Activated naive CD8-positive, alpha-beta T cell treated with anti-CD3 and anti-CD28 coated beads, Interleukin-2, amount 10 ng/mL, durations not matched to agents 7 days and 5 days (primary cell): ENCODE measurements at places on chromosomes 11 and 22. TPM values are rescaled to one million over a fixed set of nuclear protein-coding genes. Genes with fewer than 3 reads are reported as not detected.

FERMT3 gene
- total RNA-seq = 219 TPM

RAC2 gene
- 963 TPM for total RNA-seq

CSRP3 gene
- total RNA-seq = not detected

PANX3 gene
- total RNA-seq = not detected

C22orf15 gene
- 2.9 TPM for total RNA-seq
